ENCODE measurements at places on chromosomes 11 and 22.

DNA sequence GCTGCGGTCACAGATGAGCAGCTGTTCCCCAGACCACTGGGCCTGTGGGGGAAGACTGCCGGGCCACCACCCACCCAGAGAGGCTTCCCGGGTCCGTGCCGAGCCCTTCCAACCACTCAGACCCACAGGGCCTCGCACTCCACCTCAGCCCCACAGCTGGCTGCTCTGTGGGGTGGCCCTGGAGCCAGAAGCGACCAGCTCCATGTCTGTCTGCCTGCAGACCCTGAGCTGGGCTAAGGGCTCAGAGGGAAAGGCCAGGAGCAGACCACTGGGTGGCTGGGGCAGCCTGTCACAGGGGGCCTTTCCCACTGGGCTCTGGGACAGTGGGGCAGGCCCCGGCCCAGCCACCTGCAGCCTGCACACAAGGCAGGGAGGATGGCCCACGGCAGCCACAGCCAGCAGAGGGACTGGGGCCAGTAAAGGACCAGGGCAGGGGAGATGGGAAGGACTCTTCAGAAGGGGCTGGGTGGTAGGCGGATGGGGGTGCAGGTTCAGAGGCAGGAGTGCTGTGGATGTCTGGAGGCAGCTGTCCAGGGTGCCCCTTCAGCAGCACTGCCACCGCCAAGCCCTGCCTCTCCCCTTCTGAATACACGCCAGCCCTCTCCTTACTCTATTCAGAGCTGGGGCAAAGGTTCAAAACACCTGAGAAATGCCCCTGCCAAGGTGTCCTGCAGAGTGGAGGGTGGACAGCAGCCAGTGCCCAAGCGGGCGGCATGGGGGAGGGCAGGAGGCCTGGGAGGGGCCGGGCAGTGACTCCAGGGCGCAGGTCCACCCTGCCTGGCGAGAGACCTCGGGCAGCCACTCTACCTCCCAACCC, 32.2 kb downstream of the GNB1L start:
- no peak for DNase-seq

DNA sequence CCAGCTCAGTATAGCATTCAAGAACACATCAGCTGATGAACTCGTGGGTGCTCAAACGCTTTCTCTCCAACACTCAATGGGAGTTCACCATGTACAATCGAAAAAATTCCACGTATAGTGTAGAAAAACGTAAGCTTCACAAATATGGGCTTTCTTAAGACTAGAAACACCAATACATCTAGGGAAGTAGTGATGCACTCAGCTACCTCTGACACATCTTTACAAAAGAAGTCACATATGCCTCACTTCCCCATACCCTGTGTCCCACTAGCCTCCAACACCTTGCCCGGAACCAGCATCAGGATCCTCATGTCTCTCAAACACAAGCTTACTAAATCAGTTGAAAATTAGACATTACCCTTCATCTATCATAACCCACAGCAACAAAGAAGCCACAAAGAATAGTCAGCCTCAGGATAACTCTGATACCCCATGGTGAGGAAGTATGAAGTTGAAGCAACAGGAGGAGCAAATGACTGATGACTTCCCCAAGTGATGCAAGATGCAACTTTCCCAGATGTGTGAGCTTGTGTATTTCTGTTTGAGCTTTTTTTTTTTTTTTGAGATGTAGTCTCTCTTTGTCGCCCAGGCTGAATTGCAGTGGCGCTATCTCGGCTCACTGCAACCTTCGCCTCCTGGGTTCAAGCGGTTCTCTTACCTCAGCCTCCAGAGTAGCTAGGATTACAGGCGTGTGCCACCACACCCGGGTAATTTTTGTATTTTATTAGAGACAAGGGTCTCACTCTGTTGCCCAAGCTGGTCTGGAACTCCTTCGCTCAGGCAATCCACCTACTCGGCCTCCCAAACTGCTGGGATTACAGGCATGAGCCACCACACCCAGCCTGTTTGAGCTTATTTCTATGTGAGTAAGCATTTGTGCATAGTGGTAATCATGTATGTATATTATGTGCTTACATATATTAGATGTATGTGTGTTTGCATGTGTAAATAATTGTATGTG, 8.5 kb upstream of the DENND5A start:
- DNase-seq: no peak

GRCh38 chr11:34427186-34427805, 11.4 kb upstream of the CAT start:
- DNase-seq: no peak

DNA sequence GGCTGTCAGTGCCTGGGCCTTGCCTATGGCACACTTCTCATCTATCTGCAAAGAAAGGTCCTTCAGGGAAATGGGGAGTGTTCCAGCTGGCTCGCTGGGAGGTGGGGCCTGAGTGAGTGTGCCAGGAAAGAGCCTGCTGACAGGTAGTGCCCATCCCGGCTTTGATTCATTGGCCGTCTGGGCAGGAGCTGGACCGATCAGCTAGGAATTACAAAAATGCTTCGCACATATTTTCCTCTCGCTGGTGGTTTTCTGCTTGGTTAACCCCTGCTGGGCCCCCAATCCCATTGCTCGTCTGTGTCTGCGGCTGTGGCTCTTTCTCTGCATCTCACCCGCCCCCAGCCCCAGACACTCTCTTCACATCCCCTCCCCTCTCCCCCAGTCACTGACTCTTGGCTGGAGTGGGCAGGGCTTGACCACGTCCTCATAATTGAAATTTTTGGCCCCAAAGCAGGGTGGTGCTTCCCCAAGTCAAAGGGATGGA, 10.8 kb downstream of the LIF start:
- DNase-seq: no peak

GRCh38 chr11:60950933-60951605, 907 bp downstream of the SLC15A3 start:
- no peak for DNase-seq

GRCh38 chr11:64585150-64585549, 5.9 kb upstream of the SLC22A12 start:
- DNase-seq: no peak

GRCh38 chr11:131998020-131998419, 627.6 kb downstream of the NTM start:
- peak; percentile 26 for DNase-seq

DNA sequence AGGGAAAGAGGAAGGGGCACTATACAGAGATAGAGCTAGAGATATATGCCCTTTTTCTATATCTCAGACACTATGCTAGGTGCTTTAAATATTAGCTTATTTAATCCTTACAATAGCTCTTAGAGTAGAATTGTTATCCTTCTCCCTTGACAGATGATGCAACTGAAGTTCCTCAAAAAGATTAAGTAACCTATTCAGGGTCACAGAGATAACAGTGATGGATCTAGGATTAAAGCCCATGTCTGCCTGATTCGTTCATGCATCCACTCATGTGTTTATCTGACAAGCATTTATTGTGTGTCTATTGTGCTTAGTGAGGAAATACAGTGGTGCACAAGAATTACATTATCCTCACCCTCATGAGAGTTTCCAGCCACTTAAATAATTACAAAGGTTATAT, 8.7 kb downstream of the CCDC83 start:
- DNase-seq: no peak

DNA sequence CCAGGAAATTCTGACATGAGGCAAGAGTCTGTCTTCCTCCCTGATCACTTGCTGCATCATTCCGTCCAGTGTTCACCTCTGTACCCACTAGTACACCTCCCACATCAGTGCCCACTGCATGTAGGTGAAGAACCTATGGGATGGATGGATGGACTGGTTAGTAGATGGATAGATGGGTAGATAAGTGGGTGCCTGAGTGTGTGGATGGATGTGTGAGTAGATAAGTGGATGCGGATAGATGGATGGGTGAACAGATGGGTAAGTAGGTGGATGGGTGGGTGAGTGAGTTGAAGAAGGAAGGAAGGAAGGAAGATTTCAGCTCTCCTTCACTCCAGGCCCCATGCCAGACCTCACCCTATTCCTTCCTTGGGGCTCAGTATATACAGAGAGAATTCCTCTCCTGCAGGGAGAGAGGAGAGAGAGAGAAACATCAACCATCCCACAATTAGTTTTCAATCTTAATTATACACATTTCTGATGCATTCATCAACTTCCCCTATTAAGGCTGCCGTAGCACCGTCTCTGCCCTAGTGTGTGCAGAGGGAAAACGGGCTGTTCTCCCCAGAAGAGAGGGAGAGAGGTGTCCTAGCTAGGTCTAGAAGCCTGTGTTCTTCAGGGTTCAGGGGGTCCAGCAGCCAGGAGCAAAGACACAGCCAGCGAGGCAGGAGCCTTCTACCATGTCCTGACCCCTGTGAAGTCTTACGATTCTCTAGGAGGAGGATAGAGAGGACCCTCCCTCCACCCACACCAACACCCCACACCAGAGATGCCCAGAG, 125.3 kb downstream of the BUD13 start:
- no peak for DNase-seq

GRCh38 chr11:61787928-61788491, 4.4 kb downstream of the TMEM258 start:
- DNase-seq: no peak

- no peak for DNase-seq
These were observed 1543.1 kb downstream of the FAM181B start for GRCh38 chr11:81190546-81190945.

DNA sequence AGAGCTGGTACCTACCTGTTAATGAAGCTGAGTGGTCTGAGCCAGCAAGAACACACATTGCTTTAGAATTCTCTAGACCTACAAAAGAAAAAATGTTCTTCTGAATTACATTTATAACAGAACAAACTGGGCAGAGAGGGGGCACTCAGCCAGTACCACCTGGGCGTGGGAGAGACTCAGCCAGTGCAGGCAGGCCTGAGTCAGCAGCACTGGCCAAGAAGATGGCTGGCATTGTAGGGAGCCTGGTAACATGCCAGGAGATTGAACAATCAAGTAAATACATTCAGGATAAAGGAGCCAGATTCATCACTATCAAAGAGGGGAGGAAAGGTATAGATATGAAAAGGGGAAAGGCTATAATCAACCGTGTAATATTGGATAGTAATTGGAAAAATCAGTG, 19.9 kb downstream of the SERGEF start:
- DNase-seq: no peak

DNA sequence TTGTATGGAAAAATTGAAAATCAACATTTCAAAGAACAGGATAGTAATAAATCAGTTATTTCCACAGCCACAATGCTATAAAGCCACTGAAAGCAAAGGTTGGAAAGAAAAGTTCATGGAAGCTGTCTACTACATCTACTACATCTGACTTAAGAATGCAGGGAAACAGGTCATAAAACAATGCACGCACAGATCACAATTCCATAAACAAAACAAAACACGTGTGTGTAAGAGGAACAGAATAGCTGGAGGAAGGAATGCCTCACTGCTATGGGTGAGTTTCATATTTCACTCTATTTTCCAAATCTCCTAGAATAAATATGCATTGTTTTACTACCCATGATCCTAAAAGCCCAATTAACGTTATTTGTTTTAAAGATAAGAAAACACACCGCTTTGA, 66.3 kb downstream of the NCAPD3 start:
- no peak for DNase-seq

- DNase-seq: no peak
These were observed 8.8 kb upstream of the DNAL4 start for GRCh38 chr22:38802671-38803121.

DNA sequence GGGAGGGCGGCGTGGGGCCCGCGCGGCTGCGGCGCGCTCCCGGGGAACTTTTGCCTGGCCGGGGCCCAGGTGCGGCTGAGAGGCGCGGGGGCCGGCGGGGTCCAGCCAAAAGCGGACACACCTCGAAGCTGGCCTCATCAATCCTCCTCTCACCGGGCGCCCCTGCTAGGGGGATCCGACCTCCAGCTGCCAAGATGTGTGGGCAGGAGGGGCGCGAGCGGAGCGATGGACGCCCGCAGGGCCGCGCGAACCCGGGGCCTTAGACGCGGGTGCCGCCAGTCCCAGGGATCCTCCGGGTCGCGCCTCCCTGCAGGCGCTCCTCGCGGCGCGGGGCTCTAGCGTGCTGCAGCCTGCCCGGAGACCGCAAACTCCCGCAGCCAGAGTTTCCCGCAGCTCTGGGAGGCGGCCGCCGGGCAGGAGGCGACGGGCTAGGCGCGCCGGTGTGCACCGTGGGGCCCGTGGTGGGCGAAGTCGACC, 785 bp downstream of the IGSF9B start:
- no peak for DNase-seq

DNA sequence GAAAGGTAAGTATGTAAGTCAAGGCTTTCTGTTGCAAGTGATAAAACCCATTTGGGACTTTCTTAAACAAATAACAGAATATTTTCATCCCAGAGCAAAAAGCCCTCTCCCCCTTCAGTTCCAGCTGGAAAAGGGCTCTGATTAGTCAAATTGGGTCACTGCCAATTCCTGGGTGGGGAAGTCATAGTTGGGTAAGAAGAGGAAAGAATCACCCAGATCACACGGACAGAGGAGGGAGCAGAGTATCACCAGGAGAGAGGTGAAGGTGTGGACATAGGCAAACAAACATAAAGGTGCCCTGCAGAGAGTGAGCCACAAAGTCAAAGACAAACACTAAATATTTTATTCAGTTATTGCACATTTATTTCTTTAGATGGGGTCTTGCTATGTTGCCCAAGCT, 36.3 kb upstream of the SORL1 start:
- peak; percentile 46 for DNase-seq

DNA sequence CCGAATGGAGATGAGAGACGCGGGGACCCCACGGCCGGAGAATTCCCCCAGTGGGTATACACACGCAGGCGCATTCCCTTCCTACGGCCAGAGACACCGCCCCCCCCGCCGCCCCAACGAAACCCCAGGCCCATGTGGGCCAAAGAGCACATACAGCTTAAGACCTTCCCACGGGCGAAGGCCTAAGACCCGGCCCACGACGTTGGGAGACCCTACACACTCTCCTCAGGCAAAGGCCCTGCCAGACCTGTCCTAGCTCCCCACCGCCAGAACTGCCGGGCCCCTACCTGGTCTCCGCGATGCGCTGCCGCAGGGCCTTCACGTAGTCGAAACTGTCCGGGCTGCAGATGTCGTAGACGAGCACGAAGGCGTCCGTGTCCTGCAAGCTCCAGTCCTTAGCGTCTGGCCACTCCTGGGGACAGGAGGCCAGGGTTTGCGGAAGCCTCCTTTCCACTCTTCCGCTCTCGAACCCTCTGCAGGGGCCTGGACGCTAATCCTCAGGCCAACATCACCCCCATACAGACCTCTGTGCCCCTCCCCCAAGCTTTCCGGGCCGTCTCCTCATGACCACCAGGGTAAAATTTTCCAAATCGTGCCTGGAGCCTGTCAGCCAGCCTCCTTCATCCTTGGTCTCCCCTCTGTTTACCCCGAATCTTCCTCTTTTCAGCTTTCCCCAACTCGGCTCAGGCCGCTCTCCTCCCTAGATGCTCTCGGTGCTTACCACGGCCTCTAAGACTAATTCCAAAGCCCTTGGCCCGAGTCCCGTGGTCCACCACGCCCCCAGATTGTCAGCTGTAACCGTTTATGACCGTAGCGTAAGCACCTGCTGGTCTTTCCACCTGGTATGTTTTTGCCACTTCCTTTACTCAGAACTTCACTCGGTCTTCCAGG, 1.7 kb downstream of the RASL10A start:
- DNase-seq: peak; percentile 56

Data from left colon (tissue), 2 donors.